T47D (cell line): ENCODE measurements at places on chromosomes 1 and 21.

- peak; percentile 20 for DNase-seq
Measured at GRCh38 chr1:247415423-247416361, at the start of gene NLRP3. NLRP3 (plus strand) TSS chr1:247416173; CDS start chr1:247418801, 2,628 bp downstream.

DNA sequence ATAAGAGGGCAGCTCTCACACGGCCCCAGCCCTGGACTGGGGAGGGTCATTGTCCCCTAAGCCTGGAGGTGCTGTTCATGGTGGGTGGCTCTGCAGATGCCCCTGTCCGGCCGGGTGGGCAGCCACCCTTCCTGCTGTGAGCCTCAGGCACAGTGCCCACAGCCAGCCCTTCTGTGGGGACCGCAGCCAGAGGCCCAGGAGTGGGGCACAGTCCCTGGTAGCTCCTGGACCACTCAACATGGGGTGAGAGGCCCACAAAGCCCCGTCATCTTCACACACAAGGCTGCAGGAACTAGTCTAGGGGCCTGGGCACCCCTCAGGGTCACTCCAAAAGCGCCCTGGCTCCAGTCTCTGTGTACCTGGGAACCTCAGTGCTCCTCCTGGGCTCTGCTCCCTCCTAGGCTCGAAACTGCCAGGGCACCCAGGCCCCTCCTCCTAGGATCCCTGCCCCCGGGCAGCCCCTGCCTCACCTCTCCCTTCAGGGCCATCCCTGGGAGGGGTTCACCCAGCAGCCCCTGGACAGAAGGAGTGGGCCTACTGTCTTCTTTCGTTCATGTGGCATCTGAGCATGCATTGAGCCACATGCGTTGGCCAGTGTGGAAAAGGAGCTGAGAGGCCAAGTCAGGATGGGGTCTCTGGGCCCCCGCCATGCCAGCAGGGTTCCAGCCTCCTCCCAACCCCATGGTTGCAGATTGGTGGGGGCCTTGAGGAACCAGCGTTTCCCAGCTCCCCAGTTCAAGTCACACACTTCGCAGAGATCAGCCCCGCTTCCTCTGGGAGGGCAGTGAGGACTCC lies 43.0 kb downstream of the WNT9A start:
- no peak for DNase-seq

- no peak for DNase-seq
Measured at GRCh38 chr1:39381839-39382238, 109.6 kb upstream of the BMP8A start.

- no peak for DNase-seq
Measured at GRCh38 chr1:15465674-15466073, 9.1 kb downstream of the CELA2A start.

- DNase-seq = no peak
Measured at GRCh38 chr1:104073463-104073902, 323.8 kb downstream of the AMY1C start.

GRCh38 chr1:154808909-154809262 lies 61.2 kb downstream of the KCNN3 start:
- no peak for DNase-seq

GRCh38 chr1:184822267-184822666 lies 67.6 kb upstream of the EDEM3 start:
- DNase-seq = no peak

- no peak for DNase-seq
Measured at GRCh38 chr1:247218121-247218651, 37.7 kb upstream of the VN1R5 start.

GRCh38 chr1:21931171-21932093 lies 5.7 kb downstream of the HSPG2 start:
- peak; percentile 38 for DNase-seq

- DNase-seq = no peak
Measured at GRCh38 chr1:228276174-228276831, 68.5 kb downstream of the OBSCN start.

- DNase-seq = no peak
Measured at GRCh38 chr1:150093805-150094204, 26.2 kb downstream of the VPS45 start.

DNA sequence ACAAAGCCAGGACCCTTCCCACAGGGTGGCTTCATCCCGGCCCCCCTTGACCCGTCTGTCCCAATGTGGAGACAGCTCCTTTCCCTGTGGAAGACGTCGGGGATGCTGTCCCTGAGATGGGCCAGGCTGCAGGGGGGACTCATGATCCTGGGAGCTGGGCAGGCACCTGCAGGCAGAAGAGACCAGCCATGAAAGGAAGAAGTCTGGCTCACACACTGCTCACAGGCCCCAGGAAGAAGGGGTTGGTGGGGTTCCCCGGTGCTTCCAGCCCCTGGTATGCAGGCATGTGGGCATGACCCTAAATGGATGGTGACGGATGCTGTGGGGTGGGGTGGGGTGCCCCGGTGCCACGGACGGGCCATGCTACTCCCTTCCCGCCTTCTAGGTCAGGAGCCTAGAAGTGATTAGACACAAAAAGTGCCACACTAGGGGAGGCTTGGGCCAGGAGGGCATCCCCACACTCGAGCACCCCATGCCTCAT lies 8.3 kb downstream of the ACTRT2 start:
- no peak for DNase-seq

DNA sequence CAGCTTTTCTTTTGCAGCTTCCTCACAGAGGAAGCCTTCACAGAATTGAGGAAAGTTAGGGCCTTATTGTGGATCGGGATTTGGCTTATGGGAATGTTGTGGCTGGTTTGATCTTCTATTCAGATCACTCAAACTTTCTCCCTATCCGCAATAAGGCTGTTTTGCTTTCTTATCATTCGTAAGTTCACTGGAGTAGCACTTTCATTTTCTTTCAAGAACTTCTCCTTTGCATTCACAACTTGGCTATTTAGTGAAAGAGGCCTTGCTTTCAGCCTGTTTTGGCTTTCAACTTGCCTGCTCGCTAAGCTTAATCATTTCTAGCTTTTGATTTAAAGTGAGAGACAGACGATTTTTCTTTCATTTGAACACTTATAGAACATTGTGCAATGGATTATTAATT lies 181.9 kb upstream of the B3GALT2 start:
- DNase-seq = no peak

DNA sequence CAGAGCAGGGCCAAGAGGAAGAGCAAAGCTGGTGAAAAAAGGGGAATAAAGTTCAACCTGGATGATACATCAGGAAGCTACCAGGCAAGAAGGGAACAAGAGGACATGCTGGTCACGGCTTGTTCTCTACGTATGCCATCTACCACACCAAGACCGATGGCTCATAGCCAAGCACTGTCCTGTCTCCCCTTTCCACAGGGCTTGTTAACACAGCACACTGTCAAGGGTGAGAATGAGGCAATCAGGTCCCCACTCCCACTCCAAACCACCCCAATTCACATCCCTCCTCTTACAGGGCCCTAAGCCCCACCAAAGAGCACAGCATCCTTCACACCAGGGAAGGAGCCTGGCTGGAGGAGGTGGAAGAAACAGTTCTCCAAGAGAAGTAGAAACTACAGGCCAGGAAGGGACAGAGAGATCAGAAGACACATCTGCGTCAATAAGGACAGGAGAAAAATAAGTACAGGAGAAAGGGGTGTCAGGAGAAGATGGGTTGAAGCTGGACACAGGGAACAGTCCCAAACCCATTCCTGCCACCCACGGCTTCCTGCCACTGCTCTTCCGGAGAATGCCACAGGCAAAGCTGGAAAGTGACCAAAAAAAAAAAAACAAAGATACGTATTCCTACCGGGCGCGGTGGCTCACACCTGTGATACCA lies 923 bp upstream of the SHC1 start:
- DNase-seq = peak; percentile 57

GRCh38 chr1:94000510-94001282 lies 91.5 kb upstream of the GCLM start:
- DNase-seq = no peak

GRCh38 chr1:109270623-109271317 lies 12.2 kb downstream of the PSRC1 start:
- DNase-seq = no peak

DNA sequence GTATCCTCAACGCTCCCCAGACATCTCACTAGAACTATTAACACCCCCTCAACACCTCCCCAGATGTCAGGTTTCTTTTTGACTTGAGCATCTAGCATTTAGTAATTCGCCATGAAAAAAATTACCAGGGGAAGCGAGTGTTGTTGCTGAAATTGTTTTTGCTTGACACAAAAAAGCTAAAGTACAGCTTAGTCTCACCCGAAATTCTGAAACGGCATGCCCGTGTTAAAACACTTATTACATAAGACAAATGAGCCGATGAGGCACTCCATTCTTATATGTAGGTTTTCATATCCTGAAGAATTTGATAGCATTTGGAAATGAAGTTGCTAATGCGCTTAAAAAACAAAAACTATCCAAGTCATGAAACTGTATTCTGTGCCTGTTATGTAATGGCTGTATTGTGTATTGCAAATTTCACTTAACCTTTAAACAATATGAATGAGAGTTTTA lies 1.3 kb upstream of the NRIP1 start:
- DNase-seq = no peak

- DNase-seq = no peak
Measured at GRCh38 chr1:184608581-184608980, 146.1 kb downstream of the EDEM3 start.

GRCh38 chr1:179591592-179592580 lies at the start of gene TDRD5:
TDRD5 (plus strand) TSS chr1:179591832; CDS start chr1:179592616, 784 bp downstream.
- DNase-seq = peak; percentile 93

DNA sequence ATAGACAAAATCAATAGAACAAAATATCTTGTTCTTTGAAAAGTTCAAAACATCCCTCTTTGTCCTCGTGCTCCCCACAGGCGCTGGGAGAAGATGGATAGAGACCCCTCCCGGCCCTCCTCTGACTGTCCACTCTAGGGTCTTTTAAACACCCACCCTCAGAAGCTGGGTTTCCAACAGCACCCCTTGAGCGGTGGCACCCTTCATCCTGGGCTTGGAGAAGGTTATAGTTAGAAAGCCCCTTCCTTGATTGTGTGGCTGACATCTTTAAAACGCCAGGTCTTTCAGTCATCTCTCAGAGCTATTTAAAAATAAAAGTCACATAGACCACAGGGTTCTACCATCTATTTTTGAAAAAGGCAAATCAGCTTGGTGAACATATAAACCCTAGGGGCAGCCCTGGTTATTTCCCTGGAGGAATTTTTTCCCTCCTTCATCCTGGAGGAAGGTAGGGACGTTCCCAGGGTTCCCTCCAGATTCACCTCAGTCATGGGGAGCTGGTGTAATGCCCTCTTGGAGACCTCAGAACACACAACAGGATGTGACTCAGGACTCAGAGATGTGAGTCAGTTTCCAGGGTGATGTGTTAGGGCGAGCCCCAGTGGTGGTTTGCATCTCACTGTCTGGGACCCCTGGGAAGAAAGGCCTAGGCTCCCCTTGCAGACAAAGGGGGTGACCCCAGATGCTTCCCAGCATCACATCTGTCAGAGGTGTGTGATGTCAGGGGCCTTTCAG lies 138.5 kb downstream of the CLIC6 start:
- no peak for DNase-seq

GRCh38 chr1:160032165-160032820 lies 503 bp upstream of the PIGM start:
- DNase-seq = peak; percentile 51

DNA sequence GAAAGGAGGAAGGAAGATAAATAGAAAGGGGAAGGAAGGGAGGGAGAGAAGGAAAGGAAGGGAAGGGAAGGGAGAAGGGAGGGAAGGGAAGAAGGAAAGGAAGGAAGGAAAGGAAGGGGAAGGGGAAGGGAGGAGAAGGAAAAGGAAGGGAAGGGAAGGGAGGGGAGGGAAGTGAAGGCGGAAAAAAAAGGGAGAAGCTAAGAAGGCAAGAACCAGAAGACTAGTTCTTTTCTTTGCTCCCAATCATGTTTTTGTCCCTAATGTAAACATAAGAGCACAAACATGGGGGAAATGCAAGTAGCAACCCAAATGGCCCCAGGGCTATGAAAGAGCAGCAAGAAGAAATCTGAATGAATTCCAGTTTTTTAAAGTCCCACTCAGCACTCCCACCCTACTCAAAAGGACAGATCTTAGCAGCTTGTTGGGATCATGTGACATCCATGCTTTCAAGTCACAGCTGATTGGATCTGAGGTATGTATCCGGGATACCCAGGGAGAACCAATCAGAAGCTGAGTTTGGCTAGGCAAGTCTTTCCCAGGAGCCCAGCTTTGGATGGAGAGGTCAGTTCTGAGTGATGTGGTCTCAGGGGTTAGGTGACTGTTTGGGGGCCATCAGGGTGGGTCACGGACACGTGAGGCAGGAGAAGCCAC lies 24.2 kb upstream of the FHAD1 start:
- DNase-seq = no peak

GRCh38 chr1:150696590-150696989 lies 364 bp downstream of the GOLPH3L start:
- peak; percentile 11 for DNase-seq

DNA sequence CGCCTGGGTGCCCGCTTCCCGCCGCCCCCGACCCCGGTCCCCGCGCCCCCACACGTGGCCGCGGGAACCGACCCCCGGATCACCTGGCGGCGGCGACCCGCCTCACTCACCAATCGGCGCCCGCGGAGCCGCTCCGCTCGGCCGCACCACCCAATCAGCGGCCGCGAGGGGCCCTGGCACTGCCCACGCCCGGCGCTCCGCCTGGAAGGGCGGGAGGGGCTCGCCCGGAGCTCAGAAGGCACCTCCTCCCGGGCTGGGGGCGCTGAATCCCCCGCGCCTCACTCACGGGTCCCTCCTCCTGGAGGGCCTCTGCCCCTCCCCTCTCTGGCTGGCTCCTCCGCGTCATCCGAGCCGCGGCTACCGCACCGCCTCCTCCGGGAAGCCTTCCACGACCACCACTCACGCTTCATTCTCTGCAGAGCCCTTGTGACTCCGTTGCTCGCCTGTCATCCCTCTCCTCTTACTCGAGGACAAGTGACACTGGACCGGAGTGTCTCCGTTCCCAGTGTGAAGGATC lies 374 bp downstream of the SH2D5 start:
- DNase-seq = no peak

DNA sequence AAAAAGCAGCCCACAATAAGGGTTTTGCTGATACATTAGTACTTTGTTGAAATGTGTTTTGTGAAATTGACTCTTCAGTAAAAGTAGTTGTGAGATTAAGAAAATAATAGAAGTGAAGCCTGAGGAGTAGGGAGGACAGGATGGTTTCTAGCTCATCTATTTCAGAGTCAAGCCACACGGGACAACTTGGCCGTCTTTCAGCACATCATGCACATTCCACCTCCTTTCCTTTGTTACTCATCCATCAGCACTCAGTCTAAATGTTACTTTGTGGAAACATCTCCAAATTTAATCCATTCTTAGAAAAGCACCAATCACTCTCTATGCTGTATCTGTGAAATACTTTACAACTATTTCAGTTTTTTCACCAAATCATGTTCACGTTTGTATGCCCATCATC lies 223.3 kb downstream of the FGGY start:
- DNase-seq = no peak

- no peak for DNase-seq
Measured at GRCh38 chr1:57485643-57486042, 61.8 kb upstream of the DAB1 start.
